ENCODE measurements at places on chromosomes 2 and 18.

GRCh38 chr2:210443527-210443926, 33.0 kb downstream of the LANCL1 start:
- DNase-seq = no peak

DNA sequence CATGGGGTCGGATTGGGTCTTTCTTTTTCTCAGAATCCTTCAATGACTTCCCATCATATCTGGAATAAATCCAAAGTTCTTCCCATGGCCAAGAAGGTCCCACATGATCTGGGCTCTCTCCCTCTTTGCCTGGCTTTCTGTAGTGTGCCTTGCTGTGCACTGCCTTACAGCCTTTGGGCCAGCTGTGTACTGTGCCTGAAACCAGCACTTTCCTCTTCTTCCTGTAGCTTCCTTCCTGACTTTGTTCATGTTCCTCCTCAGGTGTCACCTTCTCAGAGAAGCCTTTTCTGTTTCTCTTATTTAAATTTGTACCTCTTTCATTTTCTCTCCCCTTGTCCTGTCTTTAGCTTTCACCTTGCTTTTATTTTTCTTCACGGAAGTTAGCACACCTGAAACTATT, 4.3 kb upstream of the CDCA7 start:
- DNase-seq = no peak

GRCh38 chr2:60641811-60642788, 88.6 kb upstream of the BCL11A start:
- DNase-seq = peak; percentile 33

GRCh38 chr2:235637896-235638295, 144.1 kb downstream of the AGAP1 start:
- no peak for DNase-seq

DNA sequence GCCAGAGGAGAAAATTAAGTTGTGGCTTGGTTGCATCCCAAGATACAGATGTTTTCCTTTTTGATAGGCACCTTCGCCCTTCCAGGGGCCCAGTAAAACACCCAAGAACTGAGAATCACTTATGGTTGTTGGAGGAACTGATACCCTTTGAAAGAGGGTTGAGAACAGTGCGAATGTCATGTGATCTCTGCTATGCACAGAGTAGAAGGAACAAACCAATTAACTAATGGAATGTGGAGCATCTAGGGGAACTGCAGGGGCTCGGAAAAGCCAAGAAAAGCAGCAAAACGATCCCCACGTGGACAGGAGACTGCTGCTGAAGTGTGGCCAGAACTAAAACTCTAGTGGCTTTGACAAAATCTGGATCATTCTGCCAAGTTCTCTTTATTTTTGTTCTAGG, 58.8 kb downstream of the APOB start:
- no peak for DNase-seq

DNA sequence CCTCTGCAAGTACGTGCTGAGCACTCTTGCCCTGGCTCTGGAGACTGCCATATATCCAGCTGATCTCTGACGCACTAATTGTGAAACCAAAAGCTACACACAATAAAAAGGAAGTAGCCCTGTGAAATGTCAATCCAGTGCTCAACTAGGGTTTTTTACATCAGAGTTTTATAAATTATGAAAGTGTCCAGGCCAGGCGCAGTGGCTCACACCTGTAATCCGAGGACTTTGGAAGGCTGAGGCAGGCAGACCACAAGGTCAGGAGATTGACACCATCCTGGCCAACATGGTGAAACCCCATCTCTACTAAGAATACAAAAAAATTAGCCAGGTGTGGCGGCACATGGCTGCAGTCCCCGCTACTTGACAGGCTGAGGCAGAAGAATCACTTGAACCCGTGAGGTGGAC, 24.5 kb upstream of the PEX13 start:
- DNase-seq = no peak

Measured in kidney capillary endothelial cell (primary cell).